ENCODE measurements at places on chromosomes 16 and 17. TPM values are rescaled to one million over a fixed set of nuclear protein-coding genes. Genes with fewer than 3 reads are reported as not detected.
A peak's percentile ranks its signal among the peaks of the same experiment; 100 is the strongest.

DNA sequence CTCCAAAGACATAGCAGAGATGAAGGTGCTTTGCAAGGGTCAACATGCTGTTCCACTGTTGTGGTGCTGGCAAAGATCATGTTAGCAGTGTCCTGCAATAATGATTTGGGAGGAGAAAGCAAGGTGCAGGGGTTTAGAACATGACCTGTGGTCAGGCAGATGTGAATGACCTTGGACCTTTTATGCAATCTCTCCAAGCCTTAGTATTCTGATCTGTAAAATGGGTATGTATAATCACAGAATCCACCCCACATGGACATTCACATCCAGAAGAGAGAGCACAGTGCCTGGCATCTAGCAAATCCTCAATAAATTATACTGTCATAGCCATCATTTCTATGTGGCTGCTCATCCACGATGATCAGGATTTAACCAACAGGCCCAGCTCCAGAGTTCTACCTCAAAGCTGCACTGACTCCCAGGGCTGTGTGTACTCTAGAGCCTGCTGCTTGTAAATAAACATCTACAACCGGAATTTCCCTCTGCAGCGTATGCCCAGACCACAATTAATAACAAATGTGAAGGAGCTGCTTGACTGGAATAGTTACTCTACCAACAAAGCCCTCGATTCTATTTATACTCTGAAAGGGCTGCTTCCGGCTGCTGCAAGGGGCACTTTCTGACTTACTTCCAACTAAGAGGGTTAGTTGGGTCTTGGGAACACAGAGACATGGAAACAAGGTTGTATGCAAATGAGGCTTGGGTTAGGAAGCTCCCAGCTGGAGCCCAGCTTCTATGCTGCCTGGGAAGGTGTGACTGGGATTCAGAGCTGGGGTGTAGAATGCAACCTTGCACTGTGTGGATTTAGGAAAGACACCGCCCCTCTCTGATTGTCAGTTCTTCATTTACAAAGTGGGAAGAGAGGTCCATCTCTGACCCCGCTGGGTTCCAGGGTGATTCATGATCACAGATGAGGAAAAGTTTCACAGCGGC, 265.2 kb downstream of the XYLT1 start:
- no peak for DNase-seq
- H3K27me3 ChIP-seq: no peaks in the 10 kb centered on the region

GRCh38 chr16:80671281-80671849, 130.6 kb downstream of the DYNLRB2 start:
- H3K4me1 ChIP-seq: no peaks in the 10 kb centered on the region
- no peak overlapping the region for H3K4me3 ChIP-seq
- H3K27me3 ChIP-seq: no peaks in the 10 kb centered on the region
- no peaks in the 10 kb centered on the region for H3K36me3 ChIP-seq
- no peak for DNase-seq

The HAS3 gene
- 4.5 TPM for total RNA-seq

DNA sequence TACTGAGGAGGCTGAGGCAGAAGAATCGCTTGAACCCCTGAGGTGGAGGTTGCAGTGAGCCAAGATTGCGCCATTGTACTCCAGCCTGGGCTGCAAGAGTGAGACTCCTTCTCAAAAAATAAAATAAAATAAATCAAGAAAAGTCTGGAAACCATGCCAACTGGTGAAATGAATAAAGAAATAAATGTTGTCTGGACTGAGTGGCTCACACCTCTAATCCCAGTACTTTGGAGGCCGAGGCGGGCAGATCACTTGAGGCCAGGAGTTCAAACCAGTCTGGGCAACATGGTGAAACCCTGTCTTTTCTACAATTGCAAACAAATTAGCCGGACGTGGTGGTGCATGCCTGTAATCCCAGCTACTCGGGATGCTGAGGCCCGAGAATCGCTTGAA, 744 bp upstream of the LRRC37A3 start:
- H3K4me3 ChIP-seq: peak overlapping the region; percentile 85
- no peaks in the 10 kb centered on the region for H3K36me3 ChIP-seq
- no peak for DNase-seq
- peak overlapping the region; percentile 99 for H3K27ac ChIP-seq
- no peaks in the 10 kb centered on the region for H3K27me3 ChIP-seq

GRCh38 chr17:72884066-72884465, 208.4 kb downstream of the SLC39A11 start:
- no peak overlapping the region for H3K4me3 ChIP-seq
- no peaks in the 10 kb centered on the region for H3K27me3 ChIP-seq
- no peaks in the 10 kb centered on the region for H3K4me1 ChIP-seq
- no peak for DNase-seq
- H3K36me3 ChIP-seq: no peaks in the 10 kb centered on the region

- H3K27ac ChIP-seq: peak overlapping the region; percentile 84
- no peak overlapping the region for H3K4me3 ChIP-seq
- no peak for DNase-seq
- no peaks in the 10 kb centered on the region for H3K36me3 ChIP-seq
Measured at GRCh38 chr16:10846213-10846998, 27.8 kb upstream of the TVP23A start.

GRCh38 chr16:84053237-84053636, 10.6 kb upstream of the SLC38A8 start:
- DNase-seq: no peak
- no peak overlapping the region for H3K4me3 ChIP-seq

DNA sequence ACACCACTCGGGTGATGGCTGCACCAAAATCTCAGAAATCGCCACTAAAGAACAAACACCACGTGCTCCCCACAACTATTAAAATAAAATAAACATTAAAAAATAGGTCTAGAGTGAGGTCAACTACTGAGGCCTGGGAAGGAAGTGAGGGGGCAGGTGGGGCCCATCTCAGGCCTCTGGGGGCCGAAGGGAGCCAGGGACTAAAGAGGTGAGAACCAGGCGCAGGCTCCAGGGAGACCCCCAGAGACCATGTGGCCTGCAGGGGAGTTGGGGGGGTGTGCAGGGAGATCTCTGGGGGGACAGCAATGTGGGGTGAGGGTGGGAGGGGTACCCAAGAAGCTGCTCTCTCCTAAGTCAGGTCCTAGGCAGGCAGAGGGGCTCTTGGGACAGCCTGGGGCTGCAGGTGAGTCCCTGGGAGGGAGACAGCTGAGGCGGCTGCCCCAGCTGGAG, 111.3 kb upstream of the SMURF2 start:
- peak overlapping the region; percentile 36 for H3K27ac ChIP-seq
- H3K4me1 ChIP-seq: peaks cover 39% of the 10 kb centered on the region
- H3K36me3 ChIP-seq: peaks cover 14% of the 10 kb centered on the region
- H3K4me3 ChIP-seq: no peak overlapping the region
- H3K27me3 ChIP-seq: no peaks in the 10 kb centered on the region

- H3K4me3 ChIP-seq: no peak overlapping the region
- peaks cover 18% of the 10 kb centered on the region for H3K4me1 ChIP-seq
- H3K27me3 ChIP-seq: no peaks in the 10 kb centered on the region
Measured at GRCh38 chr17:17757391-17757791, 76.1 kb downstream of the RAI1 start.

DNA sequence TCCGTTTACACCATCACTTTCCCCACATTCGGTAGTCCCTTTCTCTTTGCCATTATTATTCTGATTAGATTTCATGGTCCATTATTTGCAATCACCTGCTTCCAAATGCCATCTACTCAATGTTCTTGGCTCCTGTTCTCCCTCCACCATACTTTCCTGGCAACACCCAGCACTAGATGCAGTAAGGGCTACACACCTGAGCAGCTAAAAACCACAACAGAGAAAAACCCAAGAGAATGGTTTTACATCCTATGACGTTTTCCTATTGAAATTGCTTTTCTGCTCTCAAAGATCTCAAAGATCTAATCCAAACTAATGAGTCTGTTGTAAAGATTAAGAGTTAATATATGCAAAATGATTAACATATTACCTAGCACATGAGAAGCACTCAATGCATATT, 441.3 kb downstream of the SHISA9 start:
- DNase-seq: no peak
- no peak overlapping the region for H3K4me3 ChIP-seq
- H3K36me3 ChIP-seq: no peaks in the 10 kb centered on the region
- H3K27ac ChIP-seq: no peak overlapping the region
- no peaks in the 10 kb centered on the region for H3K4me1 ChIP-seq
- no peaks in the 10 kb centered on the region for H3K27me3 ChIP-seq

The BRICD5 gene
- 6.2 TPM for total RNA-seq

The DNAH9 gene
- 26.2 TPM for total RNA-seq

DNA sequence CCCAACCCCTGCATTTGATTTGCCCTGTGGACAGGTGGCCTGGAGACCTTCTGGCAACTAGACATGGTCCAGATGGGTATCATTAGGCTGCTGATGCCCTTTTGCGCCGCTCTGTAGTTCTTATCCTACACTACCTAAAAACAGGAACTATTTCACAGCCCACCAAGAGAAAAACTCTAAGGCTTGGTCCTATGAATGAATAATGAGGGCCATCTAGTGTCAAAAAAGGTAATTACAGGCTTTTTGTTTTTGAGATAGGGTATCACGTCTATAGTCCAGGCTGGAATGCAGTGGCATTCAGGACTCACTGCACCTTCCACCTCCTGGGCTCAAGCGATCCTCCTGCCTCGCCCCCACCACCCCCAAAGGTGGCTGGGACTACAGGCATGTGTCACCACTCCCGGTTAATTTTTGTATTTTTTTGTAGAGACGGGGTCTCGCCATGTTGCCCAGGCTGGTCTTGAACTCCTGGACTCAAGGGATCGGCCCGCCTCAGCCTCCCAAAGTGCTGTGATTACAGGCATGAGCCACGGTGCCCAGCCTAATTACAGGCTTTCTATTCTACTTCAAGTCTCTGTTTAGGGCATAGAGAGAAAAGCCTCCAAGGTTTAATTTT, 20.9 kb downstream of the COIL start:
- DNase-seq: no peak
- H3K4me1 ChIP-seq: no peaks in the 10 kb centered on the region
- no peaks in the 10 kb centered on the region for H3K27me3 ChIP-seq
- H3K36me3 ChIP-seq: peaks cover 29% of the 10 kb centered on the region

- no peaks in the 10 kb centered on the region for H3K4me1 ChIP-seq
- no peak for DNase-seq
- H3K36me3 ChIP-seq: no peaks in the 10 kb centered on the region
- no peak overlapping the region for H3K27ac ChIP-seq
- no peak overlapping the region for H3K4me3 ChIP-seq
Measured at GRCh38 chr16:23987443-23987842, 151.7 kb downstream of the PRKCB start.

DNA sequence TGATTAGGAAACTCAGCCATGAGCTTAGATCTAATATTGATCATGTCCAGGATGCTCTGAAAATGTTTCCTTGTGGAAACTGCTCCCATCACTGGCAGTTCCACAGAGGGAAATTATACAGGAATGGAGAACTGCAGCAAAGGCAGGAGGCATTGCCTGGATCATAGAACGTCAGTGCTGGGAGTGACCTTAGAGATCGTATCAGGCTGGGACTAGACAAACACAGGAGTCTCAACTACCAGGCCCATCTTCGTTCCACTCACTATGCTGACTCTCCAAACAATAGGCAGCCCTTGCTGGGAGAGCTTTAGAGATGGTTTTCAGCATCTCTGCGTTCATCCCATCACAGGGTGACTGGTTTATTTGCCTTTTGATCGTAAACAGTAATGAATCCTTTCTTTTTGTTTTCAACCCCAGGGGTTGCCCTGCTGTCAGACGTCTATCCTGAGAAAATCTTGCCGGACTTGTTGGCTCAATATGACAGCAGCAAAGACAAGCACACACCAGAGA, 130.3 kb downstream of the TANGO6 start:
- peaks cover 32% of the 10 kb centered on the region for H3K36me3 ChIP-seq
- no peak overlapping the region for H3K27ac ChIP-seq
- DNase-seq: no peak
- no peak overlapping the region for H3K4me3 ChIP-seq
- no peaks in the 10 kb centered on the region for H3K27me3 ChIP-seq

GRCh38 chr17:49676276-49676868, 1.5 kb downstream of the SPOP start:
- peak overlapping the region; percentile 63 for H3K4me3 ChIP-seq
- peaks cover 59% of the 10 kb centered on the region for H3K4me1 ChIP-seq
- no peak for DNase-seq
- H3K36me3 ChIP-seq: peaks cover 4% of the 10 kb centered on the region
- peak overlapping the region; percentile 99 for H3K27ac ChIP-seq

The TMEM238L gene
- not detected for total RNA-seq

The CAPNS2 gene
- total RNA-seq: 0.72 TPM

GRCh38 chr16:12902511-12903372, 1.3 kb downstream of the SHISA9 start:
- H3K36me3 ChIP-seq: no peaks in the 10 kb centered on the region
- no peak overlapping the region for H3K4me3 ChIP-seq
- no peak overlapping the region for H3K27ac ChIP-seq
- peaks cover 33% of the 10 kb centered on the region for H3K4me1 ChIP-seq

DNA sequence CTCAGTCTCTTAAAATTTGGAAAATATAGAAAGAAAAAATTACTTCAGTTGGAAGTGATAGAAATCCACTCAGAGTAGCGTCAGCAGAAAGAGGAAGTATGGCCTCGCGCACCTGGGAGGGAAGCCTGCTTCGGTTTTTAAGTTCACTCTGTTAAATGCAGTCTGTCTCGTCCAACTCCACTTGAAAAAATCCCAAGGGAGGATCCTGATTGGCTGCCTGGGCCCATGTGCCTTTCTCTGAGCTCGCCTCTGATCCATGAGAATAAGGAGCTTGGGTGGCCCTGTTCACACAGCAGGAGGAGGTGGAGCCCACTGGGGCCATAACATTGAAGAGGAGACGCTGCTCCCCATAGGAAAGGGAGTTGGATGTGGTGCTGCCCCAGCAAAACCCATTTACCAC, 40.7 kb downstream of the DNAJA2 start:
- H3K27me3 ChIP-seq: no peaks in the 10 kb centered on the region
- peaks cover 5% of the 10 kb centered on the region for H3K36me3 ChIP-seq
- H3K4me1 ChIP-seq: no peaks in the 10 kb centered on the region
- no peak for DNase-seq
- no peak overlapping the region for H3K4me3 ChIP-seq

GRCh38 chr17:82878527-82878926, 38.7 kb upstream of the ZNF750 start:
- H3K27ac ChIP-seq: peak overlapping the region; percentile 20
- no peaks in the 10 kb centered on the region for H3K27me3 ChIP-seq
- H3K4me3 ChIP-seq: no peak overlapping the region

The USP43 gene
- 5.9 TPM for total RNA-seq

GRCh38 chr16:81809567-81809966, 30.5 kb downstream of the PLCG2 start:
- H3K4me1 ChIP-seq: no peaks in the 10 kb centered on the region
- H3K4me3 ChIP-seq: no peak overlapping the region
- H3K27ac ChIP-seq: no peak overlapping the region
- H3K27me3 ChIP-seq: no peaks in the 10 kb centered on the region

- no peaks in the 10 kb centered on the region for H3K27me3 ChIP-seq
Measured at GRCh38 chr16:85905110-85906095, 6.4 kb downstream of the IRF8 start.

The TMEM101 gene
- total RNA-seq: 36.8 TPM

DNA sequence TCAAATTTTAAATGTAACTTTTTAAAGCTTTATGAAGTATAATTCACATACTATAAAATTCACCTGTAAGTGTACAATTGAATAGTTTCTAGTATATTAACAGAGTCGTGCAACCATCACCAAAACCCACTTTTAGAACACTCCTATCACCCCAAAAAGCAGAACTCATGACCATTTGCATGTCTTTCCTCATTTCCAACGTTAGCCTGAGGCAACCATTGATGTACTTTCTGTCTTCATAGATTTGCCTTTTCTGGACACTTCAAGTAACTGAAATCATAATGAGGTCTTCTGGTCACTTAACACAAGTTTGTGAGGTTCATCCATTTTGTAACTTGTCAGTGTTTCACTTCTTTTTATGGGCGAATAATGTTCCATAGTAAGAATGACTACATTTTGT, 33.2 kb downstream of the METTL16 start:
- H3K27ac ChIP-seq: no peak overlapping the region
- H3K4me1 ChIP-seq: peaks cover 7% of the 10 kb centered on the region
- peaks cover 49% of the 10 kb centered on the region for H3K36me3 ChIP-seq
- no peak overlapping the region for H3K4me3 ChIP-seq
- no peaks in the 10 kb centered on the region for H3K27me3 ChIP-seq
- no peak for DNase-seq

The ZFHX3 gene
- 40.3 TPM for total RNA-seq
